OCI-LY7 (cell line): ENCODE measurements at places on chromosomes 5 and 9. TPM values are rescaled to one million over a fixed set of nuclear protein-coding genes. Genes with fewer than 3 reads are reported as not detected.

Gene SLIT3
- total RNA-seq, result not detected in 2 replicates

Gene FOXI1
- not detected in 2 replicates for total RNA-seq

Gene SPEF2
- not detected in 2 replicates for total RNA-seq

Gene ACTL7A
- total RNA-seq, result not detected in 2 replicates

Gene SOX30
- total RNA-seq, result 0.13 and 0.29 TPM in 2 replicates

Gene FAT2
- not detected in 2 replicates for total RNA-seq

Gene ADAMTSL1
- not detected in 2 replicates for total RNA-seq

Gene RNF183
- total RNA-seq, result not detected in 2 replicates

Gene IFNA13
- total RNA-seq, result not detected in 2 replicates

Gene CTXN3
- total RNA-seq, result not detected in 2 replicates

Gene EGFL7
- total RNA-seq, result not detected in 2 replicates

Gene PCDHGA9
- total RNA-seq, result 5.2 and 5.7 TPM in 2 replicates

Gene FER
- 9.1 and 10.0 TPM in 2 replicates for total RNA-seq

Gene SPINK6
- not detected in 2 replicates for total RNA-seq

Gene IL33
- total RNA-seq, result not detected in 2 replicates

Gene KIAA0825
- 0.09 and 0.19 TPM in 2 replicates for total RNA-seq

Gene ATG12
- 48.3 and 57.6 TPM in 2 replicates for total RNA-seq

Gene DIPK1B
- 0.30 and 0.74 TPM in 2 replicates for total RNA-seq

Gene FOXE1
- not detected in 2 replicates for total RNA-seq

Gene WDR38
- not detected in 2 replicates for total RNA-seq

Gene SH3TC2
- total RNA-seq, result not detected in 2 replicates

Gene C9orf50
- total RNA-seq, result not detected in 2 replicates

Gene PCDHGA2
- total RNA-seq, result 0.74 and 1.1 TPM in 2 replicates

Gene GRXCR2
- not detected in 2 replicates for total RNA-seq

Gene HSPB3
- total RNA-seq, result not detected in 2 replicates

Gene NOXA1
- total RNA-seq, result not detected in 2 replicates

Gene APBA1
- total RNA-seq, result not detected in 2 replicates
